ENCODE measurements at places on chromosomes 1 and 21.

DNA sequence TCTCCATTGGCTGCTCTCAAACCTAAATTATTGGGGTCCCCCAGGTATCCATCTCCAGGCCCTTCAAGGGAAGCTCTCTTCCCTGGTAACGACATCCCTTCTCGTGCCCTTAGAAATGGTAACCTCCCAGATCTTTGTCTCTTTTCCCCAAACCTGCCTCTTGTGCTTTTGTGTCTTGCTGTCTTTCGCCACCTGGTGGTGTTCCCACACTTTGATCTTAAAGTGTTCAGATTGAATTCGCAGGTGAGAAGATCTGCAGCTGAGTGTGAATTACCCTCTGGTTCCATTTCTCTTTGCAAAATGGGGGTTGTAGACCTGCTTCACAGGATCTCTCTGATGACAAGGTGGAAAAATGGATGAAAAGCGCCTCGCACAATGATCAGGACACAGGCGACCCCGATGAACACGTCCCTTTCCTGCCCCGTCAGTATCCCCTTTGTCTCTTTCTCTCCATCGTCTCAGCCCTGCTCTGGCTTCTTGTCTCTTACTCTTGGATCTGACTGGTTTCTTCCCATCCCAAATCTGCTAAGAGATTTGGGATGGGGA, 53.1 kb downstream of the DOP1B start:
- no peak for DNase-seq

- no peak for DNase-seq
Measured at GRCh38 chr1:88985692-88986091, 6.7 kb downstream of the KYAT3 start.

- no peak for DNase-seq
Measured at GRCh38 chr1:151885479-151885878, 23.8 kb downstream of the THEM4 start.

DNA sequence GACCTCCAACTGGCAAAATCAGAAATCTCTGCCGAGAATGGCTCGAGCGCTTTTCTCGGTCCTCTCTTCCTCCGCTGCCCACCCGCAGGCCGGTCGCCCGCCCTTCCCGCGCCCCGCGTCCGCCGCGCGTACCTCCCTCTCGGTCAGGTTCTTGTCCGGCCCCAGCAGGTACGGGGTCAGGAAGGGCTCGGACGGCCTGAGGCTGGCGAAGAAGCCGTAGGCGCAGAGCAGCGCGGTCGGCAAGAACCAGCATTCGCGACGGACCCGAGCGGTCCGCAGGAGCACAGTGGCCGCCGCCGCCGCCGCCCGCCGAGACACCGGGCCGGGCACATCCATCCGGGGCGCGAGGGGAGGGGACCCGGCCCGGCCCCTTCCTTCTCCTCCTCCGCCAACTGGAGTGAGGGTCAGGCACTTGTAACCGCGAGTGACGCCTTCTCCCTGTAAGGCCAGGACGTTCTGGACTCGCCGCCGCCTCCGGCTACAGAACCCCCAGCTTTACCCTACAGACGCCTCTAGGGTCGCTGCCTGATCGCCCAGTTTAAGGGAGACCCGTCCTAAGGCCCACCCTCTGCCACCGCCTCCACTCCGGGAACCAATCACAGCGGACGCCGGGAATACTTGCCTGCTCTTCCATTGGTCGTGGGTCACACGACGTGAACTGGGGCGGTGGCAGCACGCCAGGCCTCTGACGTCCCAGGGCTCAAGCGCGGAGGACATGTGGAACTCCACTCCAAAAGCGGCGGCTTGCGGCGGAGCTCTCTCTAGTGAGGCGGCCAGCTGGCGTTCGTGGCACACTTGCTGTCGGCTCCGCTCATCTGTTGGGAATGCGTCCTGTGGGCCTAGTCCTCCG, at the start of gene SLC19A2:
Gene SLC19A2 (minus strand): TSS at position 514 of the 850 bp plus-strand sequence. CDS start 178 bp downstream, at position 336.
- DNase-seq: peak; percentile 100

DNA sequence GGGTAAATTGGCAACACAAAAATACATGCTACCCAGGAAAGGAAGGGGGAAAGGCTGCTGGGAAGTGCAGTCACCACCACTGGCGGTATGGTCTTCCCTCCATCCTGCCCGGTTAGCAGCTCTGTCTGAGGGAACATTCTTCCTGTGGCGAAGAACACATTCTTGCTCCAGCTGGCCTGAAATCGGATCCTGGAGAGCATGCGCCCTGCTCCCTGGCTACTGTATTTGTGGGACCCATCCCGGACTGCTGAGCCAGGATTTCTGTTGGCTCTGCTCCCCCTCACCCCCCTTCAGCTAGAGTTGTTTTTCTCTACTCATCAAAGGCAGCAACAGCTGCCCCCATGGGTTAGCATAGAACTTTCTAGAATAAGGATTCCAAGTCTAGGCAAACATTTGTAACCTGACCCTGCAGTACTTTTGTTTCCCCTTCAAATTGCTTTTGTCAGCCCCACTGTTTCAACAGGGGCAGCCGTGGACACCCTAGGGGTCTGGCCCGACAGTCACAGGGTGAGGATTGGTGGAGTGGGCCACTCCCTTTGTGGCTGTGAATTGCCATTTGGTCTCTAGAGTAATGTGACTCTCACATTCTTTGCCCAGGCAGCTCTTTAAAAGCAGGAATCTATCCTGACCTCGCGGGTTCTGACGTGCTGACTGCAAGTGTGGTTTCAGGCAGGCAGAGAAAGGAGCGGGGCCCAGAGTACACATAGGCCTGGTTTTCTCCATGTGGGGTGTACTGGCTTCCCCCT, 157.7 kb downstream of the TOMM20 start:
- DNase-seq: no peak

DNA sequence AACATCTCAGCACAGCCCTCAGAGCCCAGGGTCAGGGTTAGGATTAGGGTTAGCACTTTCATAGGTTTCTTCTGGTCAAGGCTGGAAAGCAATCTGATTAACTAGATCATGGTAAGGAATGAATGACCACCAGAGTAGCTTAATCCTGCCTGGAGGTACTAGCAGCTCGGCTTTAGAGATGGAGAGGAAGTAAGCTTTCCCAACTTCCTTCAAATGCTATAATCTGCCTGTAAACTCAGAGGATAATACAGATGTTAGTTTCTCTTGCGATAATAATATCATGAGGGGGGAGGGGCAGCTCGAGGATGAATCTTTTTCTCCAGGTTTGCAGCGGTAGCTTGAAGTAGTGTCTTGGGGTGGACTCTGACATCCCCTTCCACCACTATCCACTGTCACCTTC, 194.9 kb downstream of the HIVEP3 start:
- DNase-seq: no peak

DNA sequence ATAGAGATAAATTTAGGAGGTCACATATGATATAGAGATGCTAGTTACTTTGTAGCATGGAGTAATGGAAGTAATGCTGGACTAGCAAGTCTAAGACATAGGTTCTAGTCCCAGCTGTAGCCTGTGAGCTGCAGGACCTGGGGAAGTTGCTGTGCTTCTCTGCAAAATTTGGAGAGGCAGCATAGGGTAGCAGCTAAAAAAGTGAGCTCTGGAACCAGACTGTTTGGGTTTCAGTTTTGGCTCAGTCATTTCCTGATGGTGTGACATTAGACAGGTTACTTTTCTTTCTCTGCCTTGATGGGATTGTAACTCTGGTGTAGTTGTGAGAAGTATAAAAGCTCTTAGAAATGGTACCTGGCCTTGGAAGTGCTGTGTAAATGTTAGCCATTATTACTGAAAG, 3.3 kb downstream of the METTL13 start:
- no peak for DNase-seq

- no peak for DNase-seq
Measured at GRCh38 chr1:11151114-11151513, 38.0 kb upstream of the ANGPTL7 start.

- no peak for DNase-seq
Measured at GRCh38 chr1:119898981-119899720, 2.8 kb upstream of the ADAM30 start.

- no peak for DNase-seq
Measured at GRCh38 chr1:230098723-230099122, 31.7 kb downstream of the GALNT2 start.

DNA sequence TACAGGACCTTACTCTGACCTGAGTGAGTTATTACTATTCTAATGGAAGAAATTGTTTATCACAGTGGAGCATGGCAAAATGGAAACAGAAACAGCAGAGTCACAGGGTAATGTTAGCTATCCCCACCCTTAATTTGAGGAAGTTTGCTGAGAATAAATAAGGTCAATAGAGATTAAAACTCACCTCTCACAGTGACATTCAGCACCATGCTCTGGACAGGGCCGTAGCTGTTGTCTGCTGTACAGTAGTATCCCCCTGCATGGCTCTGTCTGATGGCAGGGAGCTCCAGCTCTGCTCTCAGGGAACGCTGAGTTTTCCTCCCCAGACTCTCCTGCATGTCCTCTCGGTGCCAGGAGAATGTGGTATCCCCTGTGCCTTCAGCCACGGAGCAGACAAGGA, 11.9 kb downstream of the FCRL4 start:
- DNase-seq: no peak

DNA sequence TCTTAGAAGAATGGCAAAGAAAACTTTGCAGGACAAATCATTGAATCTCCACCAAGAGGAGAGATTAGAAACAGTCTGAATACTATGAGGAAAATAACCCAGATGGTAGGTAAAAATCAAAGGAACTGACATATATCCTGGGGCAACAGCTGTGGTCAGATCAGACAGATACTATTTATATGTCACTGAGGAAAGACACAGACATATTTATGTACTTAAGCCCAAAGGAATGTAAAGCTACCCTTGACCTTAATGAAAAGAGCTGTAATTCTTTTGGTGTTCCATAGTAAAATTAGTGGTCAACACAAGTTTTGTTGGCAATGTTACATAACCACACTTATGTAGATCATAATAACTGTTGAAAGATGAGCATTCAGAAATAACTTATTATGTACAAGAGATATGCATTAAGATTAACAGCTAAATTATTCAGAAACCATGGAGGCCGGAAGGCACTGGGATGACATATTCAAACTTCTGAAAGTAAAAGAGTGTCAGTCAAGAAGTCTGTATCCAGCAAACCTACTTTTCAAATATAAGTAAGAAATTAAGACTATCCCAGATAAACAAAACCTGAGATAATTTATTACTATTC, 166.1 kb upstream of the SAMSN1 start:
- no peak for DNase-seq

- DNase-seq: no peak
Measured at GRCh38 chr1:162893612-162893908, 32.6 kb upstream of the CCDC190 start.

GRCh38 chr1:65691152-65691900, 101.4 kb upstream of the PDE4B start:
- DNase-seq: no peak

DNA sequence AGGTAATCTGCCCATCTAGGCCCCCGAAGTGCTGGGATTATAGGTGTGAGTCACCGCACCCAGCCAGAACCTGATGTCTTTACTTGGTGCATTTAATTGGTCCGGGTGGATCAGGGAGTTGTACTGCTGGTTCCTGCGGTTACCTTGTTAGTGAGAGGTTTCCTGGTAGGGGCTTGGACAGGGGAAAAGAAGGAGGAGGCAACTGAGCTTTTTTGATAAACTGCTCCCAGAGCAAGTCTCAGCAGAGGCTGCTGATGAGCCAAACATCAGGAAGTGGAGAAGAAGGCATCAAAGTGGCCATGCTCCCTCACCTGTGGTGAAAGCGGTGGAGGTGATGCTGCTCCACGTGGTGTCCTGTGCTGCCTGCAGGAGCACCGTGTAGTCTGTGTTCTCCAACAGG, 161.5 kb upstream of the KIAA0040 start:
- no peak for DNase-seq

- no peak for DNase-seq
Measured at GRCh38 chr21:43921979-43922945, 57.2 kb downstream of the AGPAT3 start.

DNA sequence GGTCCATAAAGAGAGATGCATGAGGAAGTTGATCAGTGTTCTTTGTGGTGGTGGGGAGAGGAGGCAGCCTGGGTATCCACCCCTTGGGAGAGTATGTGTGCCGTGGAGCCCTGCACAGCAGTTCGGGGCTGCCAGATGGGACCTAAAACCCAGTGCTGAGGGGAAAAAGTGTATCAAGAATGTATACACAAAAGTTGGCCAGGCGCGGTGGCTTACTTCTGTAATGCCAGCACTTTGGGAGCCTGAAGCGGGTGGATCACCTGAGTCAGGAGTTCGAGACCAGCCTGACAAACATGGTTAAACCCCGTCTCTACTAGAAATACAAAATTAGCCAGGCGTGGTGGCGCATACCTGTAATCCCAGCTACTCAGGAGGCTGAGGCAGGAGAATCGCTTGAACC, 4.1 kb upstream of the TTC4 start:
- no peak for DNase-seq

GRCh38 chr1:44251989-44252671, 38.9 kb downstream of the DMAP1 start:
- no peak for DNase-seq

GRCh38 chr1:180482425-180483275, 19.7 kb downstream of the ACBD6 start:
- DNase-seq: no peak

DNA sequence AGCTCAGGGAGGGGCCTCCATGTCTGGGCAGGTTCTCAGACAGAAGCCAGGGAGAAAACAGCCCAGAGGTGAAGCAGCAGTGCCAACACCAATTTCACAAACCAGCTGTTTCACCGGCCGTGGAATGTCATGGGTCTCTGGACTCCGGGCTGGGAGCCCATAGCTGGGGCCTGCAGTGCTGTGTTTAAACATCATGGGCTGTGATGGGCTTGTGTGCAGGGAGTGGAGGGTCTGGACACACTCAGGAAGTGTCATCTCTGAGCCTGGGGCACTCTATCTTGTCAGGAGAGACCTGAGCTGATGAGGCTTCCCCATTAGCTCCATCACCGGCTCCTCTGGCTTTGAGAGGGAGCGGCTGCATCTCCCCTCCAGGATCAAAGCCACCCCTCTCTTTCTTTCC, 173.6 kb upstream of the IGSF21 start:
- no peak for DNase-seq

DNA sequence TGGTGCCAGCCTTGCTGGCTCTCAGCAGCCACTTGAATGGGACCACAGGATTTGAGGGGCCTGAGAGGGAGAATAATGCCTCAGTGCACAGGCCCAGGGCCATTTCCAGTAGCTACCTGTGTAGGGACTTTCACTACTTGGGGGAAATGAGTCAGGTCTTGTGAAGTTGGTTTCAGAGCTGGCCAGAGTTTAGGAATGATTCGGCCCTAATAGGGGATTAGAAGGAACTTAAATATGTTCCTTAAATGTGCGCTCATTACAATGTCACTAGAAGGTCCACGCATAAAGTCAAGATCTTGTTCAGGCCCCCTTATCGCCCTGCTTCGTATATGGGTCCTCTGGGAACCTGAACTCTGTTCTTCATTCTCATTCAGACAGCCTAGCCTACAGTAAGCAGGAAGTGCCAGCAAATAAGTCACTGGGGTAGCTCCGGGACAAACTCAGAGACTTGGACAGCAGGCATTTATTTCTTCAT, 5.6 kb upstream of the AKR1A1 start:
- no peak for DNase-seq

DNA sequence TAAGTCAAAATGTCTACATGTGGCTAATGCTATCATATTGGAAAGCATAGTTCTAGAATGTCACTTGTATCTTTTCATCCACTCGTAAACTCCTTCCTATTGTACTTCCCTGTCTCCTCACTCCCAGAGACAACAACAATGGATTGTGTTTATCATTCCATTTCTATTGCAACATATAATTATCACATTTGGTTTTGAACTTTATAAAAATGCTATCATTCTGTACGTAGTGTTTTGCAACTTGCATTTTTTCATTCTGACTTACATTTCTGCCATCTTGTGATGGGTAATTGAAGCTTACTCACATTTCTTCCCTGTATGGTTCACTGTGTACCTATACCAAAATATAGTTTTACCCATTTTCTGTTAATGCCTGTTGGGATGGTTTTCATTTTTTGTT, 14.5 kb upstream of the CSF3R start:
- DNase-seq: no peak

- no peak for DNase-seq
Measured at GRCh38 chr1:228737601-228738041, 2.3 kb downstream of the RHOU start.

GRCh38 chr21:34834852-34835501, 166.2 kb downstream of the CLIC6 start:
- no peak for DNase-seq
